ENCODE measurements at places on chromosomes 7 and 10.

DNA sequence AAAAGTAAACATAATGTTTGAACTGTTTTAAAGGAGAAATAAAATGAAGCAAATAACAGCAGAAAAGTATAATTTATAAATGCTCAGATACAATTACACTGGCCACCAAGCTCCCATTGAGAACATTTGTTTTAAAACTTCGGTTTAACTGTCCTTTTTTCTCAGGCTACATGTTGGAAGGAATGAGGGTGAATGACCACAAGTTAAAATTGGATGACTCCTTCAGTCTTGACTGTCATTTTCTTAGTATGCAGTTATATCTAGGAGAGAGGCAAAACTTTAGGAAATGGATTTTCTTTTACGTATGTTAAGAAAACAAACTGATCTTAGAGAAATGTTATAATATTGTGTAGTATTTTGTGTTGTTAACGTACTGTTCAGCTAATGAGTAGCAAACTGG lies 5.0 kb downstream of the TRIM24 start:
- no peak for DNase-seq

GRCh38 chr7:110168010-110168409 lies 922.9 kb upstream of the LRRN3 start:
- no peak for DNase-seq

DNA sequence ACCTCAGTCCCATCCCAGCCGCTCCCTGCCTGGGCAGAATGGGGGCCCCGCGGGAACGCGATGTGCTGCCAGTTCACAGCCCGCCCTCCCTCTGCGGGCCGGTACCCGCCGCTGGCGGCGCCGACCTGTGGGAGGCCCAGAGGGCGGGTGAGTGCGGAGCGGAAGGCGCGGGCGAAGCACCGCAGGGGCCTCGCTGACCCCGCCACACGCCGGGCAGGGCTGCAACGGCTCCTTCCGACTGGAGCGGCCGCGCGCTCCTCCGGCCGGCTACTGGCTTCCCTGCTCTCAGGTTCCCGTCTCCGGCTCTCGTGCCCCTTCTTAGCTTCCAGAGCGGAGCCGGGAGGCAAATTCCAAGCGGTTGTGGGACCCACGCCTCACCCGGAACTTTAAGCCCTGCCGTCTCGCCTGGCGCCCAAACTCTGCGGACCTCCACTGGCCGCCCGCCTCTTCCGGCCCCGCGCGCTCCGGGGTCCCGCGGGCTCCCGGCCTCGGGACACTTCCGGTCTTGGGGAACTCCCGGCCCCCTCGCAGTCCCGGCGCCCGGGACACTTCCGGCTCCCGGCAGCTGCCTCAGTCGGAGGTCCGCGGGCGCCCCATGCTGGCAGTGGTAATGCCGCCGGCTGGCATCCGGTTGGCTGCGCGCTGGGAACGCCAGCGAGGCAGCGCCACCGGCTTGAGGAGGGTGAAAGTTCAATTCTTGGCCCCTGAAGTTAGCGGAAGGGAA lies at the start of gene CYREN:
Gene CYREN, minus strand, starts transcription at position 434 of the 724 bp plus-strand sequence. CDS start 1,785 bp downstream, outside the sequence.
- DNase-seq, result peak; percentile 95

- DNase-seq, result no peak
Measured at GRCh38 chr7:40583667-40584444, 449.1 kb downstream of the SUGCT start.

GRCh38 chr7:85081846-85082245 lies 105.0 kb downstream of the SEMA3D start:
- DNase-seq, result no peak

DNA sequence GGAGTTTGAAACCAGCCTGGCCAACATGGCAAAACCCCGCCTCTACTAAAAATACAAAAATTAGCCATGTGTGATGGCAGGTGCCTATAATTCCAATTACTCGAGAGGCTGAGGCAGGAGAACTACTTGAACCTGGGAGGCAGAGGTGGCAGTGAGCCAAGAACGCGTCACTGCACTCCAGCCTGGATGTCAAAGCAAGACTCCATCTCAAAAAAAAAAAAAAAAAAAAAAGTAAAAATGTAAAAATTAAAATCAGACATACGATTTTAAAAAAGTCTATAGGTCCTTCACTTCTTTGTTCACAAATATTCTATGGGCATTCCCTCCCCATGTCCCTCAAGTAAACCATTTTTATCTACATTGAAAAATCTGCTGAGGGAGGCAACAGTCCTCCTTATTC lies 34.9 kb upstream of the TLL2 start:
- peak; percentile 70 for DNase-seq

- DNase-seq, result no peak
Measured at GRCh38 chr10:23200997-23201652, 9.0 kb downstream of the PTF1A start.

- DNase-seq, result peak; percentile 19
Measured at GRCh38 chr7:151168003-151168786, 701 bp upstream of the GBX1 start.

DNA sequence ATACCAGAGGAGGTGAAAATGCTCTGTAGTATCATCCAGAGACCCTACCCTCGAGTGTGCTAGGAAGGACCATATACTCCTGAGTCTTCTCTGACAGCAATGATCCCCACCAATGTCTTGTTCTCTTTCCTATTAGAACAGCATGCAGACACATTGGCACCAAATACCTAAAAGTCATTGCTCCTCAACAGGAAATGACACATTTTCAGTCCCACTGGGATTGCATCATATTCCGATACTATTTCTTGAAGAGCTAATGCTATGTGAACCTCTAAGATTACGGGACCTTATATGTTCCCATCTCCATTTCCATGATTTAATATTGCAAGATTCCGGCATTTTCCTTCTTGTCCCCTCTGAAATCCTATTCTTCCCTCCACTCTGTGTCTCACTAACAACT lies 177.4 kb downstream of the NRP1 start:
- no peak for DNase-seq

- DNase-seq, result no peak
Measured at GRCh38 chr10:87956055-87956454, 92.6 kb downstream of the PTEN start.

DNA sequence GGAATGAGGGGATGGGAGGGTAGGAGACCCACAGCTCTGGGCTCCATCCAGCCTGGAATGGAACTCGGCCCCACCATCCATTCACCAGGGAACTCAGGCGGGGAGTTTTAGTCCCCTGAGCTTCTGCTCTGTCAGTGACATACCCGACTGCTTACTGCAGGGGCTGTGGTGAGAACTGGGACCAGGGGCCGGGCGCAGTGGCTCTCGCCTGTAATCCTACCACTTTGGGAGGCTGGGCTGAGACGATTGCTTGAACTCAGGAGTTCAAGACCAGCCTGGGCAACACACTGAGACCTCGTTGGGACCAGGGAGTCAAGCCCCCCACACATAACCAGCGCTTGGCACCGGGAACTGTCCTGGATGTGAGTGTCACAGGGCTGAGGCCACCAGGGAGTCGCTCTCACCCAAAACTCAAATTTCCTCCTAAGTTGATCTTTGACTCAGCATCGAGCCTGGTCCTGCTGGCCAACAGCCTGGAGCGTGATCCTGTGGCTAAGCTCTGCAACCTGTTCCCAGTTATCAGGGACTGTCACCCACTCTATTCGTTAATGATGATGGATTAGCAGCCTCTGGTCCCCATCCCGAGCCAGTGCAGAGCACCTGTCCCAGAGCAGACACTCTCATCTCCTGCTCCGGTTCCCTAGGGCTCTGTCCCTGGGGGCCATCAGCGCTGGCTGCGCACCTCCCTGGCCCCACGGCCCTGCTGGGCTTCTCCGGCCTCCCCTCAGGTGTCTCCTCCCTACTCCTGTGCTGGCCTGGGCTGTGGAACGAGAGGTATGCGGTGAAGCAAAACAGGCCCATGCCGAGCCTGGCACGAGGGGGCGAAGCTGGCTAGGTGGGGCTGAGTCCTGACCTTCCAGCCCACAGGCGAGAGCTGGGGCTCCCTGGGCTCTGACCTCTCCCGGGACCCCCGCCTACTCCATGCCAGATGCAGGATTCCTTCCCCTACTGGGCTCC lies 902 bp upstream of the CLDN15 start:
- DNase-seq, result no peak

- DNase-seq, result no peak
Measured at GRCh38 chr7:19369182-19369581, 224.0 kb upstream of the FERD3L start.

- DNase-seq, result no peak
Measured at GRCh38 chr7:105890290-105890997, 14.0 kb upstream of the ATXN7L1 start.

Measured in NCI-H345 (cell line).